ENCODE measurements at places on chromosomes 6 and 20.

GRCh38 chr6:137749696-137750211 is 117.3 kb upstream of the TNFAIP3 start:
- no peak for DNase-seq

- DNase-seq = no peak
Measured at GRCh38 chr6:110449541-110449895, 26.9 kb downstream of the SLC22A16 start.

DNA sequence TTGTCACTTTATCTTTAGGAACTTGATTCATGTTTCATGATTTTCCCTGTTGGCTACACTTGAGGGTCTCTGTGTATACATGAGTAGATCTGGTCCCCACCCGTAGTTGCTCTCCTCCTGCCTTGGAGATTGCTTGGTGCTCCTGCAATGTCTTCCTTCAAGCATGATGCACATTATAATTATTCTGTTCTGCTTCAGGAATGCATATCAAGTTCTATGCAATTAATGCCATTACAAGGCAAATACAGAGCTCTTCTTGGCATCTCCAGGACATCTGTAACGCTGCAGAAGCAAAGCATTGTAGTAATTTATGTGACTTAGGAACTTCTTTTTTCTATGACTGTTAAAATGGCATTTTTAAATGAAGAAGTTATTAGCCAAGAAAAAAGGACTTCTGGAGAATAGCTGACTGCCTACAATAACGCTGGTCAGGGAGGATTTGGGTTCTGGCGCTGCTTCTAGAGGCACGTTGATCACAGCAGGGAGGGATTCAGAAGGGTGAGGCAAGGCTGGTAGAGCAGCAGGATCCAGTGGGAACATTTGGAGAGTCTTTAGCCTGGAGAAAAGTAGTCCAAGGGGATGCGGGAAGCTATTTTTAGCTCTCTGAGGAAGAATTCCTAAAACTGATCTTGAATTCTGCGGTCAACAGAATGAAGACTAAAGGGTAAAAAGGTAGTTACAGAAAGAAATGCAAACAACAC is 203.6 kb downstream of the PLCB1 start:
- DNase-seq = no peak

- no peak for DNase-seq
Measured at GRCh38 chr6:44003345-44004061, 123.7 kb downstream of the MRPL14 start.

GRCh38 chr6:13428583-13429405 is 58.6 kb downstream of the GFOD1 start:
- no peak for DNase-seq

GRCh38 chr6:147043994-147044477 is 160.2 kb upstream of the STXBP5 start:
- DNase-seq = no peak

- DNase-seq = no peak
Measured at GRCh38 chr6:104908031-104908887, 48.5 kb upstream of the HACE1 start.

DNA sequence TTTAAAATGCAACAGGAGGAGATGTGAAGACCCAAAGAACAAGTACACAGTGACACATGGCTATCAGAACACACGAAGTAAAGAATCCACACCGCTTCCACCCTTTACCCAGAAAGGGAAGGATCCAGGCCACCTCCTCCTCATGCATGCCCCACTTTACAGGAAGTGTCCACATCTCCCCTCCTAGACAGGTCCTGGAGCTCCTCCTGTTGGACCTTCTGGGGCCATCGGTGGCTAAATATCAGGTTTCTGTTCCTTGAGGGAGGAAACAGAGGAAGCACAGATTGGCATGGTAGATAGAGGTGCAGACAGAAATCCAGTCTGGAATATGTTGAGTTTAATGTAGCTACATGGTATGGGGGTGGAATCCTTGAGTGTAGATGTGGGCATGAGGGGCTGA is 10.9 kb downstream of the NINL start:
- DNase-seq = no peak
